Progenitor cell of endocrine pancreas (in vitro differentiated cells): ENCODE measurements at places on chromosomes 5 and 9. TPM values are rescaled to one million over a fixed set of nuclear protein-coding genes. Genes with fewer than 3 reads are reported as not detected.
A peak's percentile ranks its signal among the peaks of the same experiment; 100 is the strongest.

FOXD1 gene
- total RNA-seq, result 0.19 and 0.29 TPM in 2 replicates

UBE2QL1 gene
- total RNA-seq, result 2.5 and 2.9 TPM in 2 replicates

LTC4S gene
- total RNA-seq, result 5.5 and 6.9 TPM in 2 replicates

TYRP1 gene
- not detected in 2 replicates for total RNA-seq

ZDHHC11 gene
- total RNA-seq, result 44.3 and 47.6 TPM in 2 replicates

SPATA31E1 gene
- total RNA-seq, result not detected in 2 replicates

PCDHB2 gene
- total RNA-seq, result 75.5 and 80.4 TPM in 2 replicates

RNF208 gene
- 24.0 and 25.7 TPM in 2 replicates for total RNA-seq

CCDC192 gene
- 0.60 TPM in 1 of 2 replicates, not detected in the other for total RNA-seq

AQP7 gene
- 3.3 and 4.4 TPM in 2 replicates for total RNA-seq

NDUFS6 gene
- 33.0 and 36.4 TPM in 2 replicates for total RNA-seq

RASGEF1C gene
- 0.51 and 1.3 TPM in 2 replicates for total RNA-seq

GRCh38 chr5:124650147-124650561 lies 96.3 kb downstream of the ZNF608 start:
- no peak overlapping the region for H3K4me3 ChIP-seq
- H3K27me3 ChIP-seq, result no peaks in the 10 kb centered on the region
- H3K36me3 ChIP-seq, result peaks cover 36% of the 10 kb centered on the region
- DNase-seq, result no peak
- peaks cover 53% of the 10 kb centered on the region for H3K4me1 ChIP-seq

GRCh38 chr5:90793183-90793582 lies 234.6 kb downstream of the ADGRV1 start:
- no peaks in the 10 kb centered on the region for H3K4me1 ChIP-seq
- no peaks in the 10 kb centered on the region for H3K27me3 ChIP-seq
- H3K4me3 ChIP-seq, result no peak overlapping the region
- peaks cover 61% of the 10 kb centered on the region for H3K36me3 ChIP-seq
- DNase-seq, result no peak
- no peak overlapping the region for H3K27ac ChIP-seq

- H3K27ac ChIP-seq, result no peak overlapping the region
- H3K4me3 ChIP-seq, result no peak overlapping the region
- peaks cover 13% of the 10 kb centered on the region for H3K36me3 ChIP-seq
These were observed 45.3 kb downstream of the SMARCA2 start for GRCh38 chr9:2060424-2060823.

- H3K27ac ChIP-seq, result peak overlapping the region; percentile 30
- H3K4me1 ChIP-seq, result peaks cover 3% of the 10 kb centered on the region
- no peaks in the 10 kb centered on the region for H3K27me3 ChIP-seq
- no peak for DNase-seq
- H3K4me3 ChIP-seq, result no peak overlapping the region
- H3K36me3 ChIP-seq, result peaks cover 7% of the 10 kb centered on the region
These were observed 12.5 kb downstream of the MAPKAP1 start for GRCh38 chr9:125694478-125694877.

DNA sequence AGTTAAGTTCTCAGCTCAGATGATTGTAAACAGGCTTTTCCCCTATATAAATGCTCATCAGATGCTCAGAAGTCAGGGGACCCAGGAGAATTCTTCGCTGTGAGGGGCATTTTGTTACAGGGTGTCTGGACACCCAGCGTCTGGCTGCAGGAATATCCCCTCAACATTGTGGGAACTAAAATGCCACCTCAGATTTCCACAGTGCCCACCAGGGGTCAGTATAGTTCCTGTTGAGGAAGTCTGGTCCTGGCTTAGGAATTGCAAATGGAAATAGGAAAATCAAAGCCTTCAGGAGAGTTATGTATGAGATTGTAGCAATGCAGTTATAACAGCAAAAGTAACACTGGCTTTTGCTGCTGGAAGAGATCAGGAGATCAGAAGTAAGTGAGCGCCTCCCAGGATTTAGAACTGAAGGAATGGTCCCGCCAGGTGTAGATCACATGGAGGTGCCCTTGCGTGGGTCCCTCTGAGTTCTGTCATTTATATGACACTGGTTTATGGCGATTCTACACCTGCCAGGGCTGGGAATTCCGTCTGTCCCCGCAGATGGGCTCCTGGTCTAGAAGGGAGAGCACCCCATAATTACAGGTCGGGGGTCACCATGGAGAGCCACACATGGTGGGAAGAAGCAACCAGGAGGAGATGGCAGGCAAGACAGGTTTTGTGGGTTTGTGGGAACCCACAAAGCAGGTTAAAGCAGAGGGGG lies 47.1 kb upstream of the CTSL start:
- no peak overlapping the region for H3K4me3 ChIP-seq
- H3K27ac ChIP-seq, result peak overlapping the region; percentile 50
- peak; percentile 44 for DNase-seq
- peaks cover 21% of the 10 kb centered on the region for H3K36me3 ChIP-seq

- no peak overlapping the region for H3K27ac ChIP-seq
- no peaks in the 10 kb centered on the region for H3K4me1 ChIP-seq
- H3K36me3 ChIP-seq, result no peaks in the 10 kb centered on the region
- H3K4me3 ChIP-seq, result no peak overlapping the region
- H3K27me3 ChIP-seq, result no peaks in the 10 kb centered on the region
These were observed 47.6 kb downstream of the PDCD1LG2 start for GRCh38 chr9:5557606-5558587.

DNA sequence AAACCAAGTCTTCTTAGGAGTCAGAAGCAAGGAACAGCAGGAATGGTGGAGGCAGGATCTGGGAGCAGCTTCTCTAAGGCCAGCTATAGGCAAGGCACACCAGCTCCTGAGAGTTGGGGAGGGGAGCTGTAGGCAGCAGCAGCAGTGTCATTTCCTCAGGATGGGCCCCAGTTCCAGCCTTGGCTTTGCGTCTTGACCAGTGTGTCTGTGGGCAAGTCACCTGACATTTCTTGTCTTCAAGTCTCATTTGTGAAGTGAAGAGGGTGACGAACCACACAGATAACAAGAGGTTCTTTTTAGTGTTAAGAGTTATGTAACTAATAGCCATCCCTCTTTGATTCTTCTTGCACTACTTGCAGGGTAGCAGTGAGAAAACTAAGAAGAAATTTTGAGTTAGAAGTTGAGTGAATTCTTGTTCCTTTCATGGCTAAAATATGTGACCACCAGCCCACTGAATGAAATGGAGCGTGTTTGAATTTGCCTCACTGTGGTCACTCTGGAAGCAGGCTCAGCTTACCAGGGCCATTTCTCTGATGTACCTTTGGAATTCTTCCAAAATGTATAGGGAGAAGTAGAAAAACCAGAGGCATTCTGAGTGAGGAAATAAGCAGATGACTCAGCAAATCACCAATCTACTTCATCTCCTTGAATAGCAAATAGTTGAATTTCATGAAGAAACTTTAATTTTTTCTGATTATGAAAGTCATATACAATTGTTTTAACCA lies 42.4 kb downstream of the RHOBTB3 start:
- peaks cover 13% of the 10 kb centered on the region for H3K36me3 ChIP-seq
- no peaks in the 10 kb centered on the region for H3K27me3 ChIP-seq
- H3K27ac ChIP-seq, result no peak overlapping the region
- no peak overlapping the region for H3K4me3 ChIP-seq
- no peak for DNase-seq
- H3K4me1 ChIP-seq, result no peaks in the 10 kb centered on the region

DNA sequence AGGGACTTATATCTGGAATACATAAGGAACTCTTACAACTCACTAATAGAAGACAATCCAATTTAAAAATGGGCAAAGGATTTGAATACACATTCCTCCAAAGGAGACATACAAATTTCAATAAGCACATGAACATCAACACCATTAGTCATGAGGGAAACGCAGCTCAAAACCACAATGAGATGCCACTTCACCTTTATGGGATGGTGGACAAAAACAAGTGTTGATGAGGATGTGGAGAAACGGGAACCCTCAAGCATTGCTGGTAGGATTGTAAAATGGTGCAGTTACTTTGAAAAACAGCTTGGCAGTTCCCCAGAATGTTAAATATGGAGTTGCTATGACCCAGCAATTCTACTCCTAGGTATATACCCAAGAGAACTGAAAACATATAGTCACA lies 72.7 kb upstream of the IER5L start:
- no peak for DNase-seq
- H3K27ac ChIP-seq, result no peak overlapping the region
- H3K4me1 ChIP-seq, result no peaks in the 10 kb centered on the region
- H3K27me3 ChIP-seq, result peaks cover 20% of the 10 kb centered on the region
- no peak overlapping the region for H3K4me3 ChIP-seq
- no peaks in the 10 kb centered on the region for H3K36me3 ChIP-seq

DNA sequence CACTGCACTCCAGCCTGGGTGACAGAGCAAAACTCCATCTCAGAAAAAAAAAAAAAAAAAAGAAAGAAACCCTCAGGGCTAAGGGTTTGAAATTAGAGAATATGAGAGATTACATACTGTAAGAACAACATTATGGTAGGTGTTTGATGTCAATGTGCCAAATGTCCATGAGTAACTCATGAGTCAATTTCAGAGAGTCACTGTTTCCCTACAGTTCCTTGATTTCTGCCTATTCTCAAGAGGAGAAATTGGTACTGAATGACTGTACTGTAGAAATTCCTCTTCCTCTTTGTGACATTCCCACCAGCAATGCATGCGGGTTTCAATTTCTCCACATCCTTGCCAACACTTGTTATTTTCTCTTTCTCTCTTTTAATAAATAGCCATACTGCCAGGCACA lies 35.2 kb downstream of the MARVELD2 start:
- no peak overlapping the region for H3K4me3 ChIP-seq
- no peak overlapping the region for H3K27ac ChIP-seq
- H3K36me3 ChIP-seq, result no peaks in the 10 kb centered on the region
- DNase-seq, result no peak
- peaks cover 18% of the 10 kb centered on the region for H3K4me1 ChIP-seq
- no peaks in the 10 kb centered on the region for H3K27me3 ChIP-seq

GRCh38 chr5:114361724-114362196 lies at the start of gene KCNN2:
Gene KCNN2, plus strand, starts transcription at chr5:114362070. Its CDS starts 70 bp downstream, at chr5:114362140.
- H3K4me1 ChIP-seq, result peaks cover 13% of the 10 kb centered on the region
- peak within 1 kb of the TSS; percentile 96 for H3K4me3 ChIP-seq
- peak; percentile 81 for DNase-seq
- no peaks in the 10 kb centered on the region for H3K36me3 ChIP-seq
- H3K27me3 ChIP-seq, result peaks cover 36% of the 10 kb centered on the region
- H3K27ac ChIP-seq, result peak within 1 kb of the TSS; percentile 94

- no peak overlapping the region for H3K27ac ChIP-seq
- DNase-seq, result no peak
- H3K27me3 ChIP-seq, result no peaks in the 10 kb centered on the region
- no peak overlapping the region for H3K4me3 ChIP-seq
These were observed 65.8 kb downstream of the SPEF2 start for GRCh38 chr5:35683466-35683865.

DNA sequence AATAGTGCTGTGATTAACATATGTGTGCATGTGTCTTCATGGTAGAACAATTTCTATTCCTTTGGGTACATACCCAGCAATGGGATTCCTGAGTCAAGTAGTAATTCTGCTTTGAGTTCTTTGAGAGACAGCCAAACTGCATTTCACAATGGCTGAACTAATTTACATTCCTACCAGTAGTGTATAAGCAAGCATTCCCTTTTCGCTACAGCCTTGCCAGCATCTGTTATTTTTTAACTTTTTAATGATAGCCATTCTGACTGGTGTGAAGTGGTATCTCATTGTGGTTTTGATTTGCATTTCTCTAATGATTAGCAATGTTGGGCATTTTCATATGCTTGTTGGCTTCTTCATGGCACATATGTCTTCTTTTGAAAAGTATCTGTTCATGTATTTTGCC lies 308.5 kb downstream of the ARRDC3 start:
- no peak for DNase-seq
- peaks cover 5% of the 10 kb centered on the region for H3K36me3 ChIP-seq
- H3K4me1 ChIP-seq, result no peaks in the 10 kb centered on the region

DNA sequence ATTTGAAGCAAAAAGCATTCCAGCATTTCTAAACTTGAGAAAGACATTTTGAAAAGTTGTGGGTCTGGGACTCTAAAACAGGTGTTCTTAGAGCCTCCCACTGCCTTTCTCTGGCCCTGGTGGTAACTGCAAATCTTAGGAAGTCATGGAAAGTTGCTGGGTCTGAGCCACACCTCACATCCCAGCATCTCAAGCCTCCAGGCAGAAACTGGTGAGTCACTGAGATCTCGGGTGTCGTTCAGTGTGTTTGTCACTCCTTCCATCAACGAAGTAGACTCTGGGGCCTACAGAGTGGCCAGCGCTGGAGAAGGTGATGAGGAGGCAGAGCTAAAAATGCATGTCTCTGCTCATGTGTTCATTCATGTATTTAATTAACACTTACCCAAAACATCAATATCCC lies 59.6 kb upstream of the C5orf58 start:
- H3K27me3 ChIP-seq, result peaks cover 34% of the 10 kb centered on the region
- no peaks in the 10 kb centered on the region for H3K36me3 ChIP-seq
- DNase-seq, result no peak
- no peak overlapping the region for H3K27ac ChIP-seq

DNA sequence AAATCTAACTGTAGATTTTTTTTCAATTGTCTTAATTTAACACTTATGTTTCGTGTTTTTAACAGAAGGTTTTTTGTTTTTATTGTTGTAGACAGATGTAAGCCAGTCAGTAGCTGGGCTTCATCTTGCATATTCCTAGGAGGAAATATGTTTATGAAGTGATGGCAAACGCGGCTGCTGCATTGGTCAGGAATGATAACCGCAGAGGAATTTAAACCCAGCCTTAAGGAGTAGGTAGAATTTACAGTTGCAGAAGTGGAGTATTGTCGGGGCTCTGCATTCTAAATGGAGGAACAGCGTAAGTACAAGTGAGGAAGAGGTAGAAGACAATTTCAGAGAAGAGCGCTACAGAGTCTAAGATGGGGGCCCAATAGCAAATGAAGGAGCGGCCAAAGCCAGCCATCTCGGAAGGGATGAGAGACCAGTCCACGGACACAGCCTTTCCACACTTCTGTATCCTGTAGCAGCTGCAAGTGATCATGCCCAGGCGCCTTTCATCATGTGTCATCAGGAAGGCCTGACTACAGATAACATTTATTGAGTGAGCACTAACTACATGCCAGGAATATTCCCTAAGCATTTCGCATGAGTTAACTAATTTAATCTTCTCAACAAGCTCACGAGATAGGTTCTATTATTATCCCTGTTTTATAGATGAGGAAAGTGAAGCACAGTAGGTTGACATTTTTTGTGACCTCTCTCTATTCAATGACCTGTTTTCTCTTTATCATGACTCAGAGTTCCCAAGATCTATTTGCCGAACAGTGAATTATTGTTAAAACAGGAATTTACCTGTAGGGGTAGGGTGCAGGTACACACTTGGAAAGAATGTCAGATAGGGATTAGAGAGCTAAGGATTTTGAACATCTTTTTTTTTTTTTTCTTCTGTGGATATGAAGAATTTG lies 38.1 kb downstream of the CMYA5 start:
- H3K27ac ChIP-seq, result no peak overlapping the region
- H3K4me1 ChIP-seq, result peaks cover 5% of the 10 kb centered on the region
- no peaks in the 10 kb centered on the region for H3K36me3 ChIP-seq
- peaks cover 26% of the 10 kb centered on the region for H3K27me3 ChIP-seq
- H3K4me3 ChIP-seq, result no peak overlapping the region
